ENCODE measurements at places on chromosomes 4 and X.

DNA sequence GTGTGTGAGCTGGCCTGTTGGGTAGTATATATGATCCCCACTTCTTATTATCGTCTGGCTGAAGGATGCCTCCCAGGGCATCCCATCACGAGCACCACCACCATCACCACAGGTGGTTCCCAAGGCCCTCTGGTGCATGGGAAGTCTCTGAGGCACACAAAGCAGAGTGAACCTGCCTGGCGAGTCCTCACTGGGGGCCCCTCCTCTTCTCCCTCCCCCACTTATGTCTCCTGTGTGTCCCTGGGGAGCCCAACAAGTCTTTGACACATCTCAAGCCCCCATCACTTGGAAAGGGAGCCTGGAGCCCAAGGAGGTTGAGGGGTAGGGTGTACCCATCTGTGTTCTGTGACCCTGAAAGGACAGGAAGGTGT is 45.5 kb upstream of the NKX1-1 start:
- no peak for DNase-seq

DNA sequence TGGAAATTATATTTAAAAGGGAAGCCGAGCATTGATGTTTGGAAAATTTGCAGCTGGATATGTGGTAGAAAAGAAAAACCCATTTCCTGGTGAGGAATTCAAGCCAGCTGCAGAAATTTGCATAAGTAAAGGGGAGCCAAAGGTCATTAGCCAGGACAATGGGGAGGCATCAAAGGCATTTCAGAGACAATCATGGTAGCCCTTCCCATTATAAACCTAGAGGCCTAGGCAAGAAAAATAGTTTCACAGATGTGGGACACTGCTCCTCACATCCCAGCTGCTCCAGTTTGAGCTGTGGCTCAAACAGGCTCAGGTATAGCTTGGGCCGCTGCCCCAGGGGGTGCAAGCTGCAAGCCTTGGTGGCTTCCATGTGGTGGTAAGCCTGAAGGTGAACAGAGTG is 35.8 kb downstream of the NAP1L3 start:
- DNase-seq, result no peak

GRCh38 chr4:1693131-1693896 is 9.2 kb upstream of the FAM53A start:
- peak; percentile 72 for DNase-seq

- DNase-seq, result no peak
Measured at GRCh38 chr4:95439896-95440295, 108.9 kb downstream of the UNC5C start.

DNA sequence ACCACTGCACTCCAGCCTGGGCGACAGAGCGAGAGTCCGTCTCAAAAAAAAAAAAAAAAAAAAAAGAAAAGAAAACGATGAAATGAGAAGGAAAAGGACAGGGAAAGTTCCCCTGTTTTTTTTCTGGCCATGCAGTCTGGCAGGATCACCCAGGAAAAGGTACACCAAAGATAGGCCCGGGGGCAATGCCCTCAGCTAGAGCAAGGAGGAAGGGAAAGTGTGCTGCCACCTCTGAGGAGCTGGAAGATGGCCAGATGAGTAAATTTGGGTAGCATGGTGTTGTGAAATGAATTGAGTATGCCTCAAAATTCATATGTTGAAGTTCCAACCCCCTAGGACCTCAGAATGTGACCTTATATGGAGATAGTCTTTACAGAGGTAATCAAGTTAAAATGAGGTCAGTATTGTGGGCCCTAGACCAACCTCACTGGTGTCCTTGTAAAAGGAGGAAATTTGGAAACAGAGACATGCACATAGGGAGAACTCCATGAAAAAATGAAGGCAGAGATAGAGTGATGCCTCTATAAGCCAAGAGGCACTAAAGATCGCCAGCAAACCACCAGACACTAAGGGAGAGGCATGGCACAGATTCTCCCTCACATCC is 28.9 kb downstream of the MAOB start:
- no peak for DNase-seq

- no peak for DNase-seq
Measured at GRCh38 chr4:43846111-43846587, 602.5 kb downstream of the KCTD8 start.

- DNase-seq, result no peak
Measured at GRCh38 chr4:52643785-52644244, 15.3 kb downstream of the USP46 start.

DNA sequence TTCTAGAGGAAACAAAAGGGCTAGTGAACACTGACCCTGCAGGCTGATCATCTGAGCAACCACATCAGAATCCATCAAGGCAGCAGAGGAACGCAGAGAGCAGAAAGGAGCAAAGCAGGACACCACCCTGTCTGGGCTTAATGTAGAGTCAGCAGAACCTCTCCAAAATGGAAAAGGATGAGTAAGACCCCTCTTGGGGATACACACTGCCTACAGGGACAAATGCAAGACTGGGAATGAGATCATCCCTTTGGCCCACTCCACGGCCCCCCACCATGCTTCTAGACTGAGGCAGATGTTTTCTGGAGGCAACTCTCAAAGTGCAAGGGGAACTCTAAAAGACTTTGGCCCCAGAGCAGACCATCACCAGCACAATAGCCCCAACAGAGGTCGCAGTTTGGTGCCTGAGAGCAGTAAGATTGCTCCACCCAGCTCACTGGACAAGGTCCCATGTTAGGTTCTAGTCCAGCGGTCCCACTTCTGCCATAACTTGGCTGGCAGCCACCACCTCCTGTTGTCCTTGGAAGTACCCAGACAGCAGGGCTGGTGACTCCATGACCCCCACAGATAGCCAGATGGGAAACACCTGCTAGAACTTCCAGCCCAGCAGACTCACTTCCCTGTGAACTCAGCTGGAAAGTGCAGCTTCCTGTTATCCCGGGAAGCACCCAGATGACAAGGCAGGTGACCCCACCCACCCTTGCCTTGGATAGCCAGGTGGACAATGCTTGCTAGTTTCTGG is 372.7 kb downstream of the INPP4B start:
- DNase-seq, result no peak

GRCh38 chr4:114684462-114684861 is 85.9 kb downstream of the UGT8 start:
- no peak for DNase-seq

DNA sequence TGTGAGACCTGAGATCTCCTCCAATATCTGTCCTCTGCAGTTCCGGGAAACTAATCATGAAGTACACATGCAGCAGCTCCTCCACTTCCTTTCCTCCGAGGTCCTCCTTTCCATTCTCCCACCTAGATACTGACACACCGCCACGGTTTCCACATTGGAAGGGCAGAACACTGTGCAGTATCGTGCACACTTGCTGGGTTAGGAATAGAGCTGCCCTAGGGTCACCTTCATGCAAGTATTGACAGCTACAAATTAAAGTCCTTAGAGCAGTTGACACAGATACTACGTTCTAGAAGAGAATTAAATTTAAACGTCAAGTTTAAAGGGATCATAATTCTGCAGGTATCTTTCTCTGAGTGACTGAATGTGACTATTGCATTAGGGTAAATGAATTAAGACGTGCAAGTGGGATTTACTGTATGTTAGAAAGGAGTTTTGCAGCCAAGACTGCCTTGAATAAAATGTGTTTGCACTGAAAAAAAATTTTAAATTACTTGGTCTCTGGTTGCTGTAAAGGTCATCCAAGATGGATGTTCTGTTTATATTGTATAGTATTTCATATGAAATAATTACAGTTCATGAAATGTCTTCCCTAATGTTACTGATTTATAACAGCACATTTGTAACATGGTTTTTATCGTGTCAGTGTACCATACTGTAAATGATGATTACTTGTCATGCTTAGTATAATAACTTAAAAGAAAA is 117.7 kb downstream of the STOX2 start:
- no peak for DNase-seq

DNA sequence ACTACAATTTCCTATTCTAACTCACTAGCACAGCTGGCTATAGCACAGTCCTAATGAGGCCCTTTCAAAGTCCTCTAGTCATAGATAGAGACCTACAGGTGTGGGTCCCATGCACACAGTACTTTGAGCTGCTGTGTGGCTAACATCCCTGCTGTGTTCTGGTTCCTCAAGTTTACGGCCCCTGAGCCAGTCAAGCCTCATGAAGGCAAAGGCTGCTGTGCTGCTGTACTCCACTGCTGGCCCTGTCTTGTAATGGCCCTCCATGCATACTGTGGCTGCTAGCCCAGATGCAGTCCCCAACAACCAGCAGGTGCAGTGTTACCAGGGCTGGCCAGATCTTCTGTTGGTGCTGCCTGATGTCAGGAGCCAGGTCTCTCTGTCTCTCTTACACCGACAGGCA is 23.4 kb upstream of the ENPEP start:
- no peak for DNase-seq

- DNase-seq, result no peak
Measured at GRCh38 chr4:177728361-177729152, 286.3 kb upstream of the AGA start.

DNA sequence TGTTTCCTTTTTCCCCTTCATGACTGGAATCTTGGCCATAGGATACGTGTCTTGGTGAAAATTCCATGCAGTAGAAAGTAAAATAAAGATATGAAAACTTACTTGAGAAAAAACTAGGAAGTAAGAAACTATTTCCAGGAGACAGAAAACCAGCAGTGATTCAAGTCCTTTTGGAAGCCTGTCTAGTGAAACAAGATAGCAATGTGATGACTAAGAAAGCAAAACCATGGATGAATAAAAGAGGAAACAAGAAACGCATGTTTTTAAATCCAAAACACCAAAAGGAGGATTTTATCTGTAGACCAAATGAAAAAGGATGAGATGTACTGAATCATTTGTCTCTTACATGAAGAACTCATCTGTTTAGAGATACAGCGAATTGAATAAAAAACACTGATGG is 1430.0 kb downstream of the ARAP2 start:
- DNase-seq, result no peak

- no peak for DNase-seq
Measured at GRCh38 chrX:6041630-6042029, 187.0 kb downstream of the NLGN4X start.

GRCh38 chrX:109733613-109734083 is 591 bp upstream of the ACSL4 start:
- no peak for DNase-seq

GRCh38 chrX:140099221-140099620 is 133.9 kb upstream of the CXorf66 start:
- DNase-seq, result no peak

DNA sequence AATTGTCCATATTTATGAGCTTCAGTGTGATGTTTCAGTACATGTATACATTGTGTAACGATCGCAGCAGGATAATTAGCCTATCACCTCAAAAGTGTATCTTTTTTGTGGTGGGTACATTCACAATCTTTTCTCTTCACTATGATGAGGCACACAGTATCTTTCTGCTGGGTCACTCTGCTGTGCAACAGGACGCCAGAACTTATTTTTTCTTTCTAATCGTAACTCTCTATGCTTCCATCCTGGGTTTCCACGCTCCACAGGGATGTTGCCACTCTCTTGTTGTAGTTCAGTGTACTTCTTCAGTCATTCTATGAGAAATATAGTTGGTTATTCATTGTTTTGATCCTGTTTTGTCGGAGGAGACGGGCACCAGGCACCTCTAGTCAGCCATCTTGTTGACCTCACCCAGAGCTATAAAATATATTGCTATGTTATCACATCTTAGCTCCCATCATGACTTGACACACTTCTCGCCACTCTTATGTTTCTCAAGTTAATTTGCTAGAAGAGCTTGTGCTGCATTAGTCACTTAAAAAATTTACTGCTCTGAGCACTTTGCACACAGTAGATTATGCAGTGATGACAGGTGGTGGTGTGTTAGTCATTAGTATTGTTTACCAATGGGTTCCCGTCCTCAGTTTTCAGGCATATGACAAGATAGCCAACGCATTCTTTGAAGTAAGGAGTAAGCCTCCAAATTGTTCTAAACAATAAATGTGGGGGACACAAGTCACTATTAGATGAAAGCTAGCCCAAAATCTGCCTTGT is 1002.7 kb upstream of the PCDH7 start:
- no peak for DNase-seq

- DNase-seq, result no peak
Measured at GRCh38 chrX:134622056-134622812, 36.0 kb downstream of the PLAC1 start.

GRCh38 chr4:140158365-140159030 is 4.5 kb upstream of the MAML3 start:
- DNase-seq, result no peak

- no peak for DNase-seq
Measured at GRCh38 chr4:10925996-10926395, 241.4 kb upstream of the CLNK start.

- DNase-seq, result peak; percentile 82
Measured at GRCh38 chr4:2469192-2469984, 482 bp downstream of the RNF4 start.

GRCh38 chrX:17737986-17738713 is 857 bp downstream of the SCML1 start:
- DNase-seq, result no peak

GRCh38 chr4:6788123-6788522 is 5.6 kb downstream of the KIAA0232 start:
- no peak for DNase-seq

DNA sequence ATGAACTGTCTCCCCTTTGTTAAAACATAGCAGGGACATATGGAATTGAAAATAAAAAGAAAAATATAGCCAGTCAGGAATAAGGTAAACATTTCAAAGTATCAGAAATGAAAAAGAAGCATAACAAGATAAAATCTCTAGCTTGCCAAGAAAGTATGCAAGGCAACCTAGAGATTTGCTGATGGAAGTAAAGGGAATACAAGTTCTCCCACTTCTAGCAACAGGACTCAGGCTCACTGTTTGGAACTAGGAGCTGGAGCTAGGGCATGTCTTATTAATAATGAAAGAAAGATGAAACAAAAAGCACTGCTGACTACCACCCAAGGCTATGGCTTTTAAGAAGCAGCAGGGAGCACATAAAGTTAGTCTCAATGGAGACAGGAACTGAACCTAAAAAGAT is 18.2 kb downstream of the ANKRD50 start:
- DNase-seq, result no peak

- no peak for DNase-seq
Measured at GRCh38 chr4:166957451-166957850, 276.8 kb downstream of the SPOCK3 start.

DNA sequence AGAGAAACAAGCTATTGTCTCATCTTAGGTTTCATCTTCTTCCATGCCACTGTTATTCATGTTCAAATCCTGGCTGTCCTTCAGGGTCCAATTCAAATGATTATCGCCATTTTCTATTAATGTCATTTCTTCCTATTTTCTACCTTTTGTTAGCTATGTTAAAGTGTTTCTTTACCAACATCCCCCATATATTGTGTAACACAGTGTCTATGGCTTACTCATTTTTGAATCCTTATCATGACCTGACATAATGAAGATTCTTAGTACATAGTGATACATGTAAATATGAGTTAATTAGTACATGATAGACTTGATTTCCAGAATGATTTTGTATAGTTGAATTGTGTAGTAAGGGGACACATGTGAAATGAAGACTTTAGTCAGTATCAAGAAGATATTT is 152.4 kb downstream of the SNCA start:
- DNase-seq, result no peak

- DNase-seq, result no peak
Measured at GRCh38 chr4:57854748-57855147, 744.6 kb upstream of the IGFBP7 start.

GRCh38 chr4:129545599-129546278 is 449.8 kb downstream of the C4orf33 start:
- no peak for DNase-seq

- no peak for DNase-seq
Measured at GRCh38 chrX:137032841-137033773, 688 bp downstream of the GPR101 start.
